Stimulated activated CD4-positive, alpha-beta T cell treated with anti-CD3 and anti-CD28 coated beads, Interleukin-1b, Interleukin-23, amount 100 ng/mL, for 1 hour (primary cell): ENCODE measurements at places on chromosomes 3 and 15.

- DNase-seq = no peak
Observed at GRCh38 chr3:161800985-161801559, 304.5 kb downstream of the OTOL1 start.

- no peak for DNase-seq
Observed at GRCh38 chr3:175295248-175296130, 436.4 kb downstream of the NAALADL2 start.

DNA sequence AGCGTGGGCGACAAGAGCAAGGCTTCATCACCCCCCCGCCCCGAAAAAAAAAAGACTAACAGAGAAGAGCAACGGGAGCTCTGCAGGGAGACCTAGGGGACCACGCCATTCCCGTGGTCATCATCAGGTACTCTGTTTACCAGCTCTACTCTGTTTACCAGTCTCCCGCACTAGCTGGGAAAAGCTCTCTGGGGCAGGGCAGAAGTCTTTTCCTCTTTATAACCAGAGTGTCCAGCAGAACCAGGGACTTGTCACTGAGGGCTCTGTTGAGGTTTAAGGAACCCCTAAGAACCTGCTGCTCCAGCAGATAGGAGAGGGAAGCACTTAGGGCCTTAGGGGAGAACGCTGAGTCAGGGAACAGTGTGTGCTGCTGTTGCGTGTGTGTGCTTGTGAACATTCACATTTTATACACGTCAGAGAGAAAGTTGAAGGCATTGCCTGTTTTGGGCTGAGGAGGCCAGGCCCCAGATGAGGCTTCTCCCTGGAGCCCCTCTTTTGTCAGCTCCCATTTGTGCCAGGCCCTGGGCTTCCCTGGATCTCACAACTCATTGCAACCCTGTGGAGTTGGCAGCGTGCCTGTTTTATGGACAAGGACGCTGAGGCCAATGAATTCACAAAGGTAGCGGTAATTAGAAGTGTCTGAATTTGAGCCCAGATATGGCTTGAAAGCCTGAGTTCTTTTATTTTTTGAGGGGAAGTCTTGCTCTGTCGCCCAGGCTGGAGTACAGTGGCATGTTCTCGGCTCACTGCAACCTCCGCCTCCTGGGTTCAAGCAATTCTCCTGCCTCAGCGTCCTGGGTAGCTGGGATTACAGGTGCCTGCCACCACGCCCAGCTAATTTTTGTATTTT lies 24.2 kb upstream of the ERICH6 start:
- no peak for DNase-seq

DNA sequence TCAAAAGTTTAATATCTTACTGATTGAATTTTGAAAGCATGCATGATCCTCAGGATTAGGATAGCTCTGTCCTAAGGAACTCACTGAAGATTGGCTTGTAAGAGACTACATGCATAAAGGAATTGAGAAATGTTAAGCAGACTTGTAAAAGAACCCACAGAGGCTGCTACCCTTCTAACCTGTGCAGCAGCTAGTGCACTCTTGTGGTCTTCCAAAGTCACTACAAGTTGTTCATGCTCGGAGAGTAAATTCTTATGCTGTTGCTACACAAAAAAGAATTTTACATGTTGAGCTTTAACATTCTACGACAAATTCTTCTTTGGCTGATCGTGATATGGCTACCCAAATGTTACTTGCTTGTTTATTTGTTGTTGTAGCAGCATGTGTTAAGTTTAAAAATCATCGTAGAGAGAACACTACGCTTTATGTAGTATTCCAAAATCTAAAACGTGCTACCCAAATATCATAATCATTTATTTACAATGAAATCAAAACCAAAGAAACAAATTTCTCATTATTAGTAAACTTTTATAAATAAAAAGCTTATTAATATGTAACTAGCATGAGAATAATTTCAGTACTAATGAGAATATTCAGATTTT lies 55.0 kb downstream of the GOLIM4 start:
- DNase-seq = no peak

DNA sequence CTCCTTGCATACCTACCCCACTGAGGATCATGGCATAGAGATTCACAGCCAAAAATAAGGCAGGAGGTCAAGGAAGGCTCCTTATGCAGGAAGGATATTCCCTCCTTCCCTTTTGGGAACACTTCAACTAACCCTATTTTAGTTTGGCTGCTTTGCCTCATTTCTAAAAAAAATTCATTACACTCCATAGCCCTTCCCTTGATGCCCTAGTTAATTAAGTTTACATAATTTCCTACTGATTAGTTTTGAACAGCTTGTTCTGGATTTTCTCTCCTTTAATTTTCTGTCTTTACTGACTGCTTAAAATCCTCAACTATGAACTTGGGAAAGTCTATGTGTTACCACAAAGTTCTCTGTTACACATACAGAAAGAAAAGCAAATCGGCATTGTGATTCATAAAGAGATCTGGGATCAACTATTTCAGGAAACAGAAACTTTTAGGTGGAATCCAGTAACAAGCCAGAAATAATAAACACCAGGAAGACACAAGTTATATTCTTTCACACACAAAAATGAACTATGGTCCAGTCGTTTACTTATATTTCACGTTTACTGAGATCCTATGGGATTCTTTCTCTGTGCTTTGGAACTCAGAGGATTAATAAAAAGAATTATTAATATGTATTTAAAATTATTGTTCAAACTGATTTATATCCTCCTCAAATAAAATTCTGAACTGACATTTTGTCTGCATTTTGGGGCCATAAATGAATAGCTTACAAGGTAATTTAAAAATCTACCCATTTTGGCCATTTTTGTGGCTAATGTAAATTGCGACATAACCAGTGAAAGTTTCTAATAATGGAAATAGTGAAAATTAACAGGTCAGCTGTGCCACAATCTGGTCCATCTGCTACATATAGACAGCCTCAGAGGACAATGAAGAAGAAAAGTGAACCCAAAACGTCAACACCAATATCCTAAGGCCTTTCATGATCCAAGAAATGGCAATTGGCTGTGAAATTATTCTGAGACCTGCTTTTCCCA lies 113.8 kb downstream of the FRMD5 start:
- DNase-seq = no peak

GRCh38 chr3:16079519-16079918 lies 95.0 kb upstream of the GALNT15 start:
- no peak for DNase-seq

DNA sequence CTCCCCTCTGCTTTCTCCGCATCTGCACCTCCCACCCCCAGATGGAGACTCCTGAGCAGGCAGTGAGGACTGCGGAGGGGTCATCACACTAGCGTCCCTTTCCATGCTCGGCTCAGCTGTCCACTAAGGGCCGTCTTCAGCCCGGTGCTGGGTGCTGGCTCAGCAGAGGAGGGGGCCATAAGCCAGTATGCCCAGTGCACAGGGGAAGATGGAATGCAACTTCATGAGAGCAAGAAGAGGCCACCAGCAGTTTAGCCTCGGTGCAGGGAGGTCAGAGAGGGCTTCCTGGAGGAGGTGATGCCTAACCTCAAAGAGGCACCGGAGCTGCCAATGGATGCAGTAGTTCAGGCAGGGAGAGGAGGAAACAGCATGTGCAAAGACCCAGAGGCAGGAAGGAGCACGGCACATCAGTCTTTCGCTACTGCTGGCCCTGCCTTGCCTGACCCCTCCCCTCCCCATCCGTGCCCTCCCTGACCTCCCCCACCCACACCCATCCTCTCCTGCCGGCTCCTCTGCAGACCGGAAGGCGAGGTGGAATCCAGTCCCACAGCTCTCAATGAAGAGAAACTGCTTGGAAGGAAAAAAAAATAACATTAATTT lies 15.2 kb upstream of the PLXND1 start:
- no peak for DNase-seq

DNA sequence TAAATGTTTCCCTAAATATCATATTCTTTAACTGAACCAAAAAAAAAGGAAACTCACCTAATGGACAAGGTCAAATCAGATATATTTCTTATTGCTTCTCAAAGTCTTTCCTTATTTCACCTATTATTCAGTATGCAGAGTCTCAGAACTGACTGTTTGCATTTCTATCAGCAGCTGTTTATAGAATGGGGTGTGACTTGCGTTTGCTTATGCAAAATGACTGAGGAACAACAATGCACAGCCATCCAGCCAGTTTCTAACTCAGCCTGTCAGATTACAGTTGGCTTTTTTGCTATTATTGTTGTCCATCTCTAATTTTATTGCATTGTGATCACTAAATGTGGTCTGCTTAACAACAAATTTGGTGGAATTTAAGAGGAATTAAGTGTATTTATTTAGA lies 40.7 kb downstream of the RAB27A start:
- DNase-seq = no peak

DNA sequence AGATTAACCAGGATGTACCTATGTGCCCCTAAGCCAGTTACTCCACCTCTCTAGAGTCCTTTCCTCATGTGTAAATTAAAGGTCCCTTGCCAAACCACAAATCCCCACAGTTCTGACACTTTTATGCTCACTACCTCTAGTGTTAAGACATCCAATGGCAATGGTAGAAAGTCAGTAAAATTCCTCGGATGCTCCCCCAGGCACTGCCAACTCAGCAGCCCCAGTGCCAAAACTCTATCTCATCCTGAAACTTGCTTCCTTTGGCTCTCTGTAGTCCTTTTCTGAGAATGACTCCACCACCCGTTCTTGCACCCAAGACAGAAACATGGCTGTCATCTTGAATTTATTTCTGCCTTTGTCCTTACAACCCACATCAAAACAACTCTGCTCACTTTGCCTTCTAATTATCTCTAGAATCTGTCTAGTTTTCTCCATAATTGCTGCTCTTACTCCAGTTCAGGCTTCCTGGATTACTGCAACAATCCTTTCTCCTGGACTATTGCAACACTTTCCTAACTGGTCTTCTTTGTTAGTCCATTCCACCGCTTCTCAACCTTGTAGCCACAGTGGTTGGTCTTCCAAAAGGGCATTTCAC lies 41.6 kb downstream of the MB21D2 start:
- no peak for DNase-seq

DNA sequence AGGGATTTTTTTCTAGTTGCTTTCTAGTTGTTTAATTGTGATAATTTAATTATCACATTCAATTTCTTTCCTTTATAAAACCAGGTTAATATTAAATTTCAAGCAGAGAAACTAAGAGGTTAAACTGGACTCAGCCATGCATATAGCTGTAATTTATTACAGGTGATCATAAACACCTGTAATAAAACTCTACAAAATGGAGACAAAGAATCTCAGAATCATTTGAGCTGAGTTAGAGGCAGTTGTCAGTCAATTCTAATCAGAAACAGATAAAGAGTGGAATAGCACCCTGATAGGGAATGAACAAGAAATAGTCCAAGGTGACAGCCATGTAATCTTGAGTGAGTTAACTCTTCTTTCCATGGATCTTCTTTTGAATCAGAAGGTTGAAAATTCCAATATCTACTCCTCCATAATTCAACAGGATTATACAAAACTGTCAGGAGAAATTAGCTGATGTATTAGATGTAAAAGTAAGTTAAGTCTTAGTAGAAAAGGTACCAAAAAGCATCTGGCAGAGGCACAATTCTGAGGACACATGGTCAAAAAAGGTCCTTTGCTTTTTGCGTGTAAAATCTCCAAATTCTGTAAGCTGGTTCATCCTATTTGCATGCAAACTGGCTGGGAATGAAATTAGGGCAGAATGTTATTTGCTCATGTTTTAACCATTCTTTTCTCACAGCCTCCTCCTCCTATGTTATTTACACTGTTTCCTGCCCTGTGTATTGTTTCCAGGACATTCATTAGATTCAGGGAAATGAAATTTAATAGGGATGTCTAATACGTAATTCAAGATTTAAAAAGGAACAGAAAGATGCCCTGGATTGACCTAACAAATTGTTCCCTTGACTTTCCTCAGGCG lies 39.4 kb upstream of the B3GNT5 start:
- no peak for DNase-seq

GRCh38 chr3:119184796-119185570 lies 11.6 kb downstream of the UPK1B start:
- DNase-seq = no peak

- DNase-seq = no peak
Observed at GRCh38 chr3:194384156-194384555, 14.6 kb upstream of the LRRC15 start.

DNA sequence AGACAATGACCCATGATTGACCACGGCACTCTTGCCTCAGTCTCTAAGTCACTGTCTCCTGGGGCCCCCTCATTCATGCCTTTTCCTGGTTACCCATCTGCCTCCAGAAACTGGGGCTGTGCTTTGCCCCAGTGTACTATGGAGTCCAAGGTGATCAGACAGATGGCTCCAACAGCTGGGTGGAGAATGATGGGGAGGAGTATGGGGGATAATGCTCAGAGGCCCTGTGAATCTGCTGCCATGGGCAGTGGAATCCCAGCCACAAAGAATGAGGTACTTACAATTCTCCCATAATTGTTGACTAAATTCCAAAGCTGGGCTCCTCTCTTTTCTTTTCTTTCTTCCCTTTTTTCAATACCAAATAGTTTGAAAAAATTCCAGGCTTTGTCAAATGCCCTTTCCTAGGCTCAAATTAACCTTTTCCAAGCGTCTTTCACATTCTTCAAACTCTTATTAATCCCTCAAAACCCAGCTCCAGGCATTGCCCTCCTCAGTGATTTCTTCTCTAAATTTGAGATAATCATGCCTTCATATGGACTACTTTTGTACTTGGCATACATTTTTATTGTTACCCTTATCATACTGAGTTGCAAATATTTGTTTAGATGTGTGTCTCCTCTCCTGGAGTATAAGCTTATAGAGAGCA lies 148.5 kb upstream of the ICE2 start:
- no peak for DNase-seq

DNA sequence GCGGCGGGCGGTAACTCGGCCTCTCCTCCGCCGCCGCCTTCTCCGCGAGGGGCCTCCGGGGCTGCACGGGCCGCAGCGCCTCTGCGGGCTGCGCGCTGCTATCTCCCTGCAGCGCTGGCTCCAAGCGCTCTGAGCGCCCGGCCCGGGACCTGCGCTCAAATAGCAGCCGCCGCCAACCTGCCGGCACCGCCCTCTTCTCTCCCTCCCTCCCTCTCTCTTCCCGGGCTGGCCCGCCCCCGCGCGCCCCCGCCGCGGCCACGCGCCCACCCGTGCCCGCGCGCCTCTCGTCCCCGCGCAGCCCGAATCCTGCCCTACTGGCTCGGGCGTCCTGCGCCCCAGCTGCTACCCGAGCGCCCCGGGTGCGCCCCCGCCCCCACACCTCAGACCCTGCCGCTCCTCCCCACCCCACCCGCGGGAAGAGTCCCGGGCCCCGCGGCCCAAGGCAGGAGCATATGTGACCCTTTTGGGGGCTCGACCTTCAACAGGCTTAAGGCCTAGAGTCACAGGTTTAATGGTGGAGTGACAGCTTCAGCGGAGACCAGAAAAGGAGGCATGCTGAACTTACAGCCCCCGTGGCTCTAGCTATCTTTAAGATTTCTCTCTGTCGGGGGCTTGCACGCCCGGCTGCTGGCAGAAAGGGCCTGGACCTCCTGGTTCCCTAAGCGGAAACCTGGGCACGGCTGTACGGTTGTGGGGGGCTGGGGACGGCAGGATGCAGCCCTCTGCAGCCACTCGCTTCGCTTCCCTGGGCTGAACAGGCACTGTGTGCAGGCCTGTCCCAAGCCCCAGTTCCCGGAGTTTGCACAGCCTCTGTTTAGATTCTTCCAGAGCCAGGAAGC lies at the start of gene CACNA2D2:
CACNA2D2 (minus strand) TSS at position 131 of the 839 bp plus-strand sequence. CDS start 211 bp downstream, outside the sequence.
- DNase-seq = no peak

GRCh38 chr3:1734494-1735122 lies 364.1 kb upstream of the CNTN4 start:
- no peak for DNase-seq
